K562 (cell line): ENCODE measurements at places on chromosomes 16 and 17. TPM values are rescaled to one million over a fixed set of nuclear protein-coding genes. Genes with fewer than 3 reads are reported as not detected.

CES4A gene
- not detected in 2 replicates for polyA plus RNA-seq

CACNG1 gene
- not detected in 2 replicates for polyA plus RNA-seq

WWOX gene
- 9.4 and 10.8 TPM in 2 replicates for polyA plus RNA-seq

EARS2 gene
- polyA plus RNA-seq: 36.3 and 43.2 TPM in 2 replicates

EXOC3L1 gene
- polyA plus RNA-seq: not detected in 2 replicates

KIF2B gene
- polyA plus RNA-seq: not detected in 2 replicates

KRT12 gene
- 3.0 and 7.0 TPM in 2 replicates for polyA plus RNA-seq

CA5A gene
- not detected in 2 replicates for polyA plus RNA-seq

KRT28 gene
- not detected in 2 replicates for polyA plus RNA-seq

FOXL1 gene
- not detected in 2 replicates for polyA plus RNA-seq

LDHD gene
- 0.39 and 0.86 TPM in 2 replicates for polyA plus RNA-seq

CHD9NB gene
- polyA plus RNA-seq: 0.19 TPM in 1 of 2 replicates, not detected in the other

FBXW10 gene
- polyA plus RNA-seq: not detected in 2 replicates

TMEM114 gene
- polyA plus RNA-seq: not detected in 2 replicates

DRC3 gene
- polyA plus RNA-seq: 0.16 and 0.84 TPM in 2 replicates

WNK4 gene
- 15.8 and 17.7 TPM in 2 replicates for polyA plus RNA-seq

CDH13 gene
- polyA plus RNA-seq: not detected in 2 replicates

C17orf50 gene
- not detected in 2 replicates for polyA plus RNA-seq

CCL3 gene
- polyA plus RNA-seq: not detected in 2 replicates

NLRC3 gene
- polyA plus RNA-seq: 0.03 TPM in 1 of 2 replicates, not detected in the other

ABI3 gene
- polyA plus RNA-seq: not detected in 2 replicates

MT1G gene
- 2.8 TPM in 1 of 2 replicates, not detected in the other for polyA plus RNA-seq

NOL3 gene
- polyA plus RNA-seq: 12.2 and 14.0 TPM in 2 replicates

KRTAP4-9 gene
- not detected in 2 replicates for polyA plus RNA-seq

DNASE1L2 gene
- polyA plus RNA-seq: 2.5 and 3.1 TPM in 2 replicates

HOXB6 gene
- polyA plus RNA-seq: 13.7 and 14.8 TPM in 2 replicates

ENDOV gene
- polyA plus RNA-seq: 3.8 and 5.6 TPM in 2 replicates

ASIC2 gene
- polyA plus RNA-seq: not detected in 2 replicates
